C1 segment of cervical spinal cord (tissue), 14 donors: ENCODE measurements at places on chromosomes 7 and 10.

DNA sequence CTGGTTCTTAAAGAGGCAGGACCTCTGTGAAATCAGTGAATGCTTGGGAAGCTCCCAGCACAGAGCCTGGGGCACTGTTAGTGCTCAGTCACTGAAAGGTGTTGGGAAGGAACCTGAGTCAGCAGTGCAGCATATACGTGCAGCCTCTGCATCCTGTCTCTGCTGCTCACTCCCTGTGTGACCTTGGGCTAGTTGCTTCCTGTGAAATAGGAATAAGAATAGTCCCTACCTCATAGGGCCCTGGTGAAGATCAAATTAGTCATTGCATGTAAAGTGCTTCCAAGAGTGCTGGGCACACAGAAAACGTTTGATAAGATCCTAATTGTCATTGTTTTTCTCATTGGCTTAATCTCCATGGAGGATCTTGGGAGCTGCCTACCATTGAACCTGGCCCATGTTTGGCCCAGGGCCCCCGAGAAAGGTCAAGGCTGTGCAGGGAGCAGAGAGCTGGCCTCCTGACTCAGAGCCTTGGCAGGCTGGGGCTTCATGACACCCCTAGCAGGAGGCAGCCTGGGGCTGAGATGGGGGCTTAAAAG, 73.3 kb upstream of the COL13A1 start:
- DNase-seq = no peak

GRCh38 chr10:132477398-132478340, 59.9 kb upstream of the INPP5A start:
- no peak for DNase-seq

DNA sequence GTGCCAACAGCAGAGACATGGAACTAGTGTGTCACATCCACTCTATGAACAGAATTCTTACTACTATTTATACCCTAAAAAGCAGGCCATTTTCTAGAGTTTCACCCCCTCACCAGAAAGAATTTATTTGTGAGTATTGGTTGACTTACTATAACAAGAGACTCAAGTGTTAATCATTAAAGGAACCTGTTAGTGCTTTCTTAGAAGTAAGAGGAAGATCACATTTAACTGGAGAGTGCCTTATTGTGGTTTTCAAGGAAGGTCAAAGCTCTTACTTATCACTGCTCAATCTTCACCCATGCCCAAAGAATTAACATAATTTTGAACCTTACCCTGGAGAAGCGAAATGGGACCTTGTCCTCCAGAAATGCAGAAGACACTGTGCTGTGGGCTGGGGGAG, 169.3 kb upstream of the PRSS1 start:
- no peak for DNase-seq

- no peak for DNase-seq
Measured at GRCh38 chr10:26593896-26594295, 103.6 kb upstream of the PDSS1 start.

GRCh38 chr10:2599571-2599970, 467.8 kb upstream of the PFKP start:
- DNase-seq = no peak

DNA sequence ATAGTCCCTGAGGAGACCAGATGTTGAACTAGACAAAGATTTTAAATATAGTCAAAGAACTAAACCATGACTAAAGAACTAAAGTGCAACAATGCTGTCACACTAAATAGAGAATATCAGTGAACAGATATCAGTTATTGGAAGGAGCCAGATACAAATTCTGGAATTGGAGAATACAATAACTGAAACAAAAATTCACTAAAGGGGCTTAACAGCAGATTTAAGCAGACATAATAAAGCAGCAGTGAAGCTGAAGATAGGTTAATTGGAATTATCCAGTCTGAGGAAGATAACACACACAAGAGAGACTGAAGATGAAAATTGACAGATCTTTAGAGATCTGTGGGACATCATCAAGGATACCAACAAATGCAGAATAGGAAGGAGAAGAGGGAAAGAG, 10.4 kb downstream of the KPNA7 start:
- DNase-seq = no peak

DNA sequence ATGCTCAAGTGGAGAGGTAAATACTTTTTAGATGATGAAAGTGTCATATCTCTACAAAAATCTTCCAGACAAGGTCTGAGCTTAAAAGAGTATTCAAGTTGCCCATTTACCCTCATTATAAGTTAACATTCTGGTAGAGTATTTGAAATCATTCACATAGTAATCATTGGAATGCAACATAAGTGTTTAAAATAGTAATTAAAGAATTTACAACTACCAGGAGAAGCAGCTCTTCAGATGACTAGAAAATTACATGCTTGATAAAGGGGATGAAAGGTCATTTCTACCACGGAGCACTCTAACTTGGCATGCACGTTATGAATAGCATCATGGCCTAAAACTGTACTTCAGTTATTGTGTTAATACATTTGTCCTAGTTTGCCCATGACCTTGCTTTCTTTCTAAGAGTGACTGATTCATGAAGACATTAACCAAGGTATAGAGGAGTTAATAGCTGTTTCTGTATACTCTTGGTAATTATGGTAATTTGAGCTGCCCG, 120.0 kb downstream of the SEMA3E start:
- no peak for DNase-seq

GRCh38 chr10:91022390-91022789, 101.5 kb upstream of the ANKRD1 start:
- DNase-seq = no peak

DNA sequence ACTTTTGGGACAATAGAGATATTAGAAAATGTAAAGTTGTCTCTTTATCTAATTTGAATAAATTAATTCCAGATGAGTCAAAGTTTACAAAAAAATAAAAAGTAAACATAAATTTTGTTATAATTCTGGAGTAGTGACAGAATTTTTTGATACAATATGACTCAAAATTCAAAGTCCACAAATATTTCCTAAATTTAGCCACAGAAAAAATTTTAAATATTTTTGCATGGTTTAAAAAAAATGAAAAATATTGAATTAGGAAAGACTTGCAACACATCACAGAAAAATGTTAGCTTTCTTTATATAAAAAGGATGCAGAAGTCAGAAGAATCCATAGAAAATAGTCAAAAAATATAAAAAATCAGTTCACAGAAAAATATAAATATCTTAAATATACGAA, 117.7 kb downstream of the ARHGAP21 start:
- no peak for DNase-seq
